ENCODE measurements at places on chromosomes 1 and 21. TPM values are rescaled to one million over a fixed set of nuclear protein-coding genes. Genes with fewer than 3 reads are reported as not detected.

- DNase-seq: peak; percentile 11
- H3K27me3 ChIP-seq: no peaks in the 10 kb centered on the region
- H3K4me1 ChIP-seq: peaks cover 47% of the 10 kb centered on the region
Measured at GRCh38 chr1:226063977-226064815, 1.7 kb downstream of the H3-3A start.

- DNase-seq: no peak
- H3K4me3 ChIP-seq: no peak overlapping the region
- H3K27ac ChIP-seq: no peak overlapping the region
- peaks cover 10% of the 10 kb centered on the region for H3K4me1 ChIP-seq
- peaks cover 62% of the 10 kb centered on the region for H3K27me3 ChIP-seq
Measured at GRCh38 chr1:205453466-205453865, 2.4 kb downstream of the BLACAT1 start.

DNA sequence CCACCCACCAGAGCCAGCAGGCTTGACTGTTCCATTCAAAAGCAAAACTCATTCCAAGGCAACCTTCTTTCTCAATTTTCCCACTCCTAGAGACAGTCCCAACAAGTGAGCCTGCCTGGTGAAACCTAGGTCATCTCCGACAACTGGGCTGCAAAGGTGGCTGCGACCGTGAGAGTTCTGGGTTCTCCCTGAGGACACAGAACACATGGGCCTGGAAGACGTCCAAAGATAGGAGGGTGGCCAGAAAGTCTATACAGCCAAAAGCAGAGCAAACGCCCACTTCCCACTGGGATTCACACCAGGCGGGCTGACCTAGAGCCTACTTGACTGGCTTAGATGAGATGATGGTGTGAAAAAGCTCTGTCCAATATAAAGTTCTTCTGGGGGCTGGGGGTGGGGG lies 90.2 kb upstream of the GRIK3 start:
- H3K27me3 ChIP-seq: peaks cover 2% of the 10 kb centered on the region
- DNase-seq: no peak
- H3K36me3 ChIP-seq: no peaks in the 10 kb centered on the region
- no peak overlapping the region for H3K27ac ChIP-seq
- H3K4me3 ChIP-seq: no peak overlapping the region

CASQ2 gene
- not detected for total RNA-seq

GSTM1 gene
- total RNA-seq: 77.4 TPM

CTSE gene
- not detected for total RNA-seq

TMEM269 gene
- 0.29 TPM for total RNA-seq

All from activated T-helper 1 cell treated with anti-CD3 and anti-CD28 coated beads, Interleukin-12 subunit alpha, Interleukin-12 subunit beta, Interleukin-2, Interleukin-4 antibody, amounts not matched to agents 30 ng/mL and 10 ng/mL and 1 ng/mL, durations not matched to agents 14 hours and 24 hours and 36 hours (primary cell).